ENCODE measurements at places on chromosomes 12 and 14. TPM values are rescaled to one million over a fixed set of nuclear protein-coding genes. Genes with fewer than 3 reads are reported as not detected.

The COL2A1 gene
- polyA plus RNA-seq, result 62.0 TPM

The CMKLR1 gene
- 10.1 TPM for polyA plus RNA-seq

DNA sequence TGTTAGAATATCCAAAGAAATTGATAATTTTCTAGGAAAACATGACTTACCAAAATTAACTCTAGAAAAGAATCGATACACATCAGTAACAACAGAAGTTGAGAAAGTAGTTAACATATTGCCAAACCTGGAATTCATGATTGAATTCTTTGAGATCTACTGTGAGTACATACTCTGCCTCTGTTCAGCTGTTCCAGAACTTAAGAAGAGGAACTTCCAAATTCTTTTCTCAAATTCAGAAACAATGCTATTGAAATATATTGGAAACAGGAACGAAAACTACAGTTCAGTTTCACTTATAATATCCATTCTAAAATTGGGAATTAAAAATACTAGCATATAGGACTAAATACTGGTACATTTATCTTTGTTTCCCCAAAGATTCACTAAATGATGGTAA lies 57.9 kb downstream of the MARK3 start:
- DNase-seq, result no peak

GRCh38 chr12:95445884-95446505 lies 28.0 kb upstream of the METAP2 start:
- no peak for DNase-seq

DNA sequence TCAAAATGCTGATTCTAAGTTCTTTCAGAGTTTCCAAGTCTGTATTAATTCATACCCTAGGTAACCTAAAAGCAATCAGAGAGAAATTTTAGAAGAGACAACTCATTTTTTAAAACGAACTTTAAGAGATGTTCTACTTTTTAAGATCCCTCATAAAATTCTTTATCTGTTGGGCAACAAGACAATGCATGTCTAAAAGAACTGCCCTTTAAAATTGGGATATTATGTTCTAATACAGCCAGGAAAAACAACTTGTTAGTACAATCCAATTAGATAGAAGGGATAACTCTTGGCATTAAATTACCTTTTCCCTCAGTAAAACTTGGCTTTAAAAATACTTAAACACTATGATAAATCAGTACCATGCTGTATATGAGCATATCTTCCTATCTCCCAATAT lies 15.6 kb downstream of the DICER1 start:
- no peak for DNase-seq

- peak; percentile 12 for DNase-seq
Observed at GRCh38 chr12:88945051-88945732, 364.9 kb upstream of the KITLG start.

DNA sequence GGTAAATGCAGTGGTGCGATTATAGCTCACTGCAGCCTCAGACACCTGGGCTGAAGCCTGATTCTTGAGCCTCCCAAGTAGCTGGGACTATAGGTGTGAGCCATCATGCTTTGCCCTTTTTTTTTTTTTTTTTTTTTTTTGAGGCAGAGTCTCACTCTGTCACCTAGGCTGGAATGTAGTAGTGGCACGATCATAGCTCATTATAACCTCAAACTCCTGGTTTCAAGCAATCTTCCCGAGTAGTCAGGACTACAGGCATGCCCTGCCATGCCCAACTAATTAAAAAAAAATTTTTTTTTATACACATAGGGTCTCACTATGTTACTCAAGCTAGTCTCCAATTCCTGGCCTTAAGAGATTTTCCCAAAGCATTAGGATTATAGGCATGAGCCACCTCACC lies 6.9 kb downstream of the ATP2A2 start:
- no peak for DNase-seq

GRCh38 chr14:100651999-100652508 lies 64.8 kb upstream of the BEGAIN start:
- no peak for DNase-seq

GRCh38 chr12:62299617-62300016 lies 39.4 kb downstream of the USP15 start:
- no peak for DNase-seq

DNA sequence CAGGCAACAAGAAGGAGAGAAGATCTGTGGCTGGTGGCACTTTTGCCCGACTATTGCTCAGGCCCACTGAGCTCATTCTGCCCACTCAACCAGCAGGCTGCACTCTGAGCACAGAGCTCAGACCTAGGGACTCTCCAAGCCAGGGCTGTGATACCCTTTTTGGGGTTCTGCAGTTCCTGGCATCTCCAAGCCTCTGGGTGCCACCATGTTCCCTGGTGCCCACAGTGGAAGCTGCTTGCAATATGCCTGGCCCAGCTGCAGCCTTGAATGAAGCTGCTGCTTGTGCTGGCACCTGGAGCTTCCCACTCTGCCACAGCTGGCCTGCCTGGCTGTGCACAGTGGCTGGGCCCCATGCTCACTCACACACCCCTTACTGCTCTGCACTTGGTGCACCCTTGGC lies 236.1 kb downstream of the ADGRD1 start:
- no peak for DNase-seq

DNA sequence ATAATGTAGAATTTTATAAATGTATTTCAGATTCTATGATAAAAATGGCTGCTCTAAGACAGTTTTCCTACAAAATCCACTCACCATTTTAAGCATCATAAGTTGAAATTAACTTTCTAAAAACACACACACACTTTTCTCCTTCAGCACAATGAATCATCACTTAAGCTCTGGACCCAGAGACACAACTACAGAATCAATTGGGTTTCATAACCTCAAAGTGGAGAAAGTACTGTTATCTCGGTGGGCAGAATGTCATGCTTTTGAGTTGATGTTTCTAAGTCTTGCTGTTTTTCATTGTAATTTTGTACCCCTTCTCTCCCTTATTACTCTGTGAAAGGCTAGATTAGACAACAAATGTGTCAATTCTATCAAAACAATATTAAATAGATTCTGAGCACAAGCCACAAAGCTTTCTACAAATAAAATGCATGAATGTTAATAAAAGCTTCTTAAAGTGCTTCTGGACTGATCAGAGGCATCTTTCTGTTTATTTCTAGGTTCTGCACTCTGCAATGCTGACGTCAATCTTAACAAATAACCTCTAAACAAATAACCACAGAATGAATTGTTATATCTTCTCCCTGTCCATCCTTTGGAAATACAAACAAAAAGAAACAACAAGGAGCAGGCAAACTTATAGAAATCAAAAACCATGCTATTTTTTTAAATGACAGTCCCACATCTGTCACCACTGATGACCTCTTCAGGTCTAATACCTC lies 8.2 kb downstream of the IPO8 start:
- no peak for DNase-seq

GRCh38 chr14:77178656-77179055 lies 2.9 kb upstream of the TMEM63C start:
- DNase-seq, result no peak

DNA sequence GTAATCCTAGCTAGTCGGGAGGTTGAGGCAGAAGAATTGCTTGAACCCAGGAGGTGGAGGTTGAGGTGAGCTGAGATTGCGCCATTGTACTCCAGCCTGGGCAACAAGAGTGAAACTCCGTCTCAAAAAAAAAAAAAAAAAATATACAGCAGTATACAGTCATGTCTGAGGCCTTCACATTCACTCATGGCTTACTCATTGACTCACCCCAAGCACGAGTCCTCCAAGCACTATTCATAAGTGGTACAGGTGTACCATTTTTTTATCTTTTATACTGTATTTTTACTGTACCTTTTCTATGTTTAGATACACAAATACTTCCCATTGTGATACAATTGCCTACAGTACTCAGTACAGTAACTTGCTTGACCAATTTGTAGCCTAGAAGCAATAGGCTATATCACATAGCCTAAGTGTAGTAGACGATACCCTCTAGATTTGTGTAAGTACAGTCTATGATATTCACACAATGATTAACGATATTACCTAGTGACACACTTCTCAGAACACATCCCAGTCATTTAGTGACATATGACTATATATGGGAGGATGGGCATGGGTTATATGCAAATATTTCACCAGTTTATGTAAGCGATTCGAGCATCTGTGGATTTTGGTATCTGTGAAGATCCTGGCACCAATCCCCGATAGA lies 12.2 kb downstream of the LLPH start:
- no peak for DNase-seq

- no peak for DNase-seq
Observed at GRCh38 chr12:70840656-70841350, 79.7 kb downstream of the PTPRR start.

DNA sequence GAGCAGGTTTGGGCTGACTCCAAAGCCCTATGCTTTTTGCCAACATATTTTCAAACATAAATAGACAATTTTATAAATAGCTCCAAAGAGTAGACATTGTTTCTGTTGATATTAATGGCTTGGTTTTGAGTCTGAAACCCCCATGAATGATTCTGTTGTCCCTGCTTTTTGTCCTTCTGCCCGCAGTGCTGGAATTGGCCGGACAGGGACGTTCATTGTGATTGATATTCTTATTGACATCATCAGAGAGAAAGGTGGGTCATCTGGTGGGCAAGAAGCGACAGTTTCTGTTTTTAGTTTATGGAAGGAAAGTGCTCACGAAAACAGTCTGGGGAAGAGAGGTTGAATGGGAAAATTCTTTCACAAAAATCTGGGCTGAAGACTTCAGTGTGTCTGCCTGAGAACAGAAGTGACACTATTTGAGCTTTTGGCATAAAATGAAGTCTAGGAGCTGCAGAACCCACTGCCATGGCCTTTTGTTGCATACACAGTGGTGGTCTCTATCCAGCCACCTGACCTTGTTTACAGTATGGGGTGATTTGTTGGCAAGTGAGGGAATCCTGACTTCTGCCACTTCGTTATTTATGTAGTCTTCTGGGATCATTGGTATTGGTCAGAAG lies 69.6 kb downstream of the PTPN11 start:
- no peak for DNase-seq

DNA sequence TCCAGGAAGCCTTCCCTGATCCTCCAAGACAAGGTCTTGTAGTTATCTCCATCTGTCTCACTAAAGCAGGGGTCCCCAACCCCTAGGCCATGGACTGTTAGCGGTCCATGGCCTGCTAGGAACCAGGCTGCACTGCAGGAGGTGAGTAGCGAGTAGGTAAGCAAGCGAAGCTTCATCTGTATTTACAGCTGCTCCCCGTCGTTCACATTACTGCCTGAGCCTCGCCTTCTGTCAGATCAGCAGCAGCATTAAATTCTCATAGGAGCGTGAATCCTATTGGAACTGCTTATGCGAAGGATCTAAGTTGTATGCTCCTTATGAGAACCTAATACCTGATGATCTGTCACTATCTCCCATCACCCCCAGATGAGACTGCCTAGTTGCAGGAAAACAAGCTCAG lies 12.4 kb upstream of the NFYB start:
- no peak for DNase-seq

DNA sequence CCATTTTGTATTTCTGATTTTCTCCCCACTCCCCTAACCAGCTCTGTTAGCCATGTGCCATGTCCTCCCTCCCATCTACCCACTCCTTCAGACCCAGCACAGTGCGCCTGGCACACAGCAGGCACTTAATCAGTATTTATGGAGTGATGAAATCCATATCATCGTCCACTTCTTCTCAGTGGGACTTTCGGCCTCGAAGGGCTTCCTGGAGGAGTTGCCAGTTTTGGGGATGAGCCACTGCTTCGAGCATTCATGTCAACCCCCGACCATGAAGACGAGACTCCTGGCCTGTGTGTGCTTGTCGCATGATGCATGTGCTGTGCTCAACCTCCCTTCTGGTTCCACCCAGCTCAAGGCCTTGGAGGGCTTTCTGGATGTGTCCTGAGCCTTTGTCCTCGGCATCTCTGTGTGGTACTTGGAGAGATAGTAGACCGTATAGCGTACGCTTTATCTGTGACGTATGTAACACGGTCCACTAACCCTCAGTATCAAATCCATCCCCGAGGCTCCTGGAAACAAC lies 119.5 kb upstream of the RTL1 start:
- no peak for DNase-seq

GRCh38 chr12:98514982-98515286 lies 456 bp upstream of the TMPO start:
- no peak for DNase-seq

DNA sequence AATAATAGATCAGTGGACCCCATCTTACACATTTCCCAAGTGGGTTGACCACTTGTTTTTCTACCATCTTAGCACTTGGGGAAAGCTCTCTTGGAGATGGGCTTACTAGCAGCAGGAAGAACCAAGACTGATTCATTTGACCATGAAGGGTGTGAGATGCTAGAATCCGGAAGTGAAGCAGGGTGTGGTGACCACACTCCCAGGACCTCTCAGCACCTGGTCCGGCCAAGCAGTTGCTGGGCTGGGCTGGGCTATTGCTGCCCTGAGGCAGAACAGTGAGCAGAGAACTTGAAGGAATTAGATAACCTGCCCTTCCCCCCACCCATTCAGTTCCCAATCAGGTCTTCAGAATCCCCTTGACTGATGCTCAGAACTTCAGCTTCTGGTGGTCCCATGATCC lies 24.4 kb downstream of the ADCY6 start:
- DNase-seq, result no peak

- DNase-seq, result no peak
Observed at GRCh38 chr12:6769666-6770065, 2.7 kb upstream of the LAG3 start.

- no peak for DNase-seq
Observed at GRCh38 chr12:131711551-131712205, 788 bp downstream of the SFSWAP start.

DNA sequence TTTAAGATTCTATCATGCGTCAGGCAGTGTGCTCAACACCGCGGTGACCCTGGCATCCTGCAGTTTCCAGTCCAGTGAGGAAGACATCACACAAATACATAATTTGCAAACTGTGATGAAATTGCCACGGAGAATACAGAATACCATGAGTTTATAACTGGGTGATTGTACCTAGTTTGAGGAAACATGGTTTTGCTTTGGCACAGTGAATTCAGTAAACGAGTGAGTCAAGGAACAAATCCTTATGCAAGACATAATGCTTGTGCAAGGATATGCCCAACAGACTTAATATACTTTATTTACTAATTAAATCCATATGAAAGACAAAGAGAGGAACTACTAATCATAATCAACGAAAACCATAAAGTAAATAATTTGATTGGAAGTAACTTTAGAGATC lies 311.8 kb upstream of the TMTC1 start:
- DNase-seq, result no peak

DNA sequence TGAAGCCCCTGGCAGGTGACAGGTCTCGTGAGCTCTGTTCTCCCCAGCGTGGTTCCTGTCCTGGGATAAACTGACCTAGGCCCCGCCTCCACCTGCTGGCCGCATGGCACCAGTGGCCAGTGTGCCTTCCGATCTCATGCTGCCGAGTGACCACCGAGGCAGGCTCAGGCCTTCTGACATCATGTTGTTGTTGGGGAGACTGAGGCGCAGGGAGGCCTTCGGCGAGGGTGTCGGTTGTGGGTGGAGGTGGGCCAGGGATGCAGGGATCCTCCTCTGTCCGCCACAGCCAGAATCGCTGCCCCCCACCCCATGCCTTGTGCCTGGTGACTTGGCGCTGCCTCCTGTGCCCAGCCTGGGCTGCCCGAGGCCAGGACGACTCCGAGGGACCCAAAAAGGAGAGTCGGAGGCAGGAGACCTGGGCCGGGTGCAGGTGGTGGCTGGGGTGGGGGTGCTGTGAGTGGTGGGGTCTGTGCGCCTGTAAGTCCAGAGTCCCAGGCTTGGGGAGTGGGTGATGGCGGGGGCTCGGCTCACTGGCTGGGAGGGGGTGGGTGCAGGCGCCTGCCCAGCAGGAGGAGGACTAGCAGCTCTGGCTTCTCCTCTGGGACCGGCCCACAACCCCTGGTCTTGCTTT lies 24.3 kb downstream of the ASPG start:
- DNase-seq, result no peak
